ENCODE measurements at places on chromosomes 16 and 17. TPM values are rescaled to one million over a fixed set of nuclear protein-coding genes. Genes with fewer than 3 reads are reported as not detected.

Gene IKZF3
- total RNA-seq, result 0.29 TPM

Gene SYT17
- total RNA-seq, result 10.7 TPM

DNA sequence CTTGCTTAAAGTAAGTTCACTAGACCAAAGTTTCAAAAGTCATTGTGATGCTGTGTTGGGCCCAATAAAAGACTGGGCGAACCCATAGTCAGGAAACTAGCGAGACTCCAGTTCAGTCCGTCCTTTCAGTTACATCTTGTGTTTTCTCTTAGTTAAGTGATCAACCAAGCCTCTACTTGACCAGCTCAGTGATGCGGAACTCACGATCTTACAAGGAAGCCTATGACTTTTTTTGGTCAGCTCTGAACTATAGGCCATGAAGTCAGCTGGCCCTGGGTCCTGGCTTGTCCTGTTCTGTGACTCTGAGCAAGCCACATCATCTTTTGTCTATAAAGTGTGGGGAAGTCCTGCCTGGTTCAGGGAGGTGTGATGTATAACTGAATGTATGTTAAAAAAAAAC, 21.7 kb upstream of the WSCD1 start:
- DNase-seq, result no peak

DNA sequence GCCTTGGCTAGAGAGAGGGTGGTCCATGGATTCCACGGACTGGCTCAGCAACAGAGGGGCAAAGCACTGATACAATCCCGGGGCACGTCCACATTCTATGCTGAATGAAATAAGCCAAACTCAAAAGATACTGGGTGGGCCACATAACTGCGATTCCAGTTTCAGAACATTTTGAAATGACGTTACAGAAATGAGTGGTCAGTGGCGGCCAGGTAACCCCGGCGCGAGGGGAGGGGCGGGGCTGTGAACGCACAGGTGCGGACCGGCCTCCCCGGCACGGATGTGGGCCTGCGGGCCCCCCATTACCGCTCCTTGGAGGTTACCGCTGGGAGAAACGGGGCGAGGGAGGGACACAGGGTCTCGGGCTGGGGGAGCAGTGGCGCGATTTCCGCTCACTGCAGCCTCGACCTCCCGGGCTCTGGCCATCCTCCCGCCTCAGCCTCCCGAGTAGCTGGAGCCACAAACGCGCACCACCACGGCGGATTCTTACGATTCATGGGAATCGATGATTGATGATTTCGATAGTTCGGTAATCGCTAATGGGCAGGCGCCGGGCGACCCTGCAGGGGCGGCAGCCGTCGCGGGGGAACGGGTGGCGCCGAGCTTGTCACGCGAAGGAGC, 559 bp downstream of the MVD start:
- DNase-seq, result no peak

DNA sequence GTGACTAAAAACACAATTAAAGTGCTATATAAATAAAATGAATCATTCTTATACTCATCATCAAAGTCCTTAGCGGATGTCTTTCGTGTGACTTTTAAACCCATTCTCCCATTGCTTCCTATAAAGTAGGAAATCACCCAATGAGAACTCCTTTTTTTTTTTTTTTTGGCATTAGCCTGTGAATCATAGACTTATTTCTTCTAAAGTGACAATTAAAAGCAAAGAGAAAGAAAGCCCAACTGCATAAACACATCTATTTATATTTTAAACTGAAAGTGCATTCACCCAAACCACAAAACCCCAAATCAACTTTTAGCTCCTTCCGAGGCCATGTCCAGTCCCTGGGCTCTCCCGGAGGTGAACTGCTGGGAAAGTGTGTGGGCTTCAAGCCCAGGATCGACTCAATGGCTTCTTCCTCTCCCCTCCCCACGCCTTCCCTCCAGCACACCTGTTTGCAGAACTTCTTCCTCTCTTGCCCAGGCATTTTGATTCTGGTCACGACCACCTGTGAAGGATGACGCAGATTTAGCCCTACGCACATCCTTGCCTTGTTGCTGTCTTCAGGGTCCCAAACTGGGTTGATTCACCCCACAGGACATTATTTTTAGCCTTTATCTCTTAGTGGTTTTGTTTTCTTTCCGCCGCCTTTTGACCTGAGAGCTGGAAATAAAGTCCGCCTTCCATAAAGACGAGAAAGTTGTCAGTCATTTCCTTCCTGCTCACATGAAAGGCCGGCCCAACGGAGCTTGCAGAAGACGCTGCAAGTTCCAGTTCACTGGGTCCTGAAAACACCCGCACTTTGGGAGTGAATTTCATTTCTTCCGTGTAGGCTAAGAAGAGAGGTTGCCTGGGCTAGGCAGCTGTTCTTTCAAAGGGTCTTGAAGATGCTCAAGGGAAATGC, 166.8 kb downstream of the MAP2K6 start:
- DNase-seq, result no peak

GRCh38 chr16:4383591-4384444, 12.2 kb downstream of the VASN start:
- DNase-seq, result no peak

DNA sequence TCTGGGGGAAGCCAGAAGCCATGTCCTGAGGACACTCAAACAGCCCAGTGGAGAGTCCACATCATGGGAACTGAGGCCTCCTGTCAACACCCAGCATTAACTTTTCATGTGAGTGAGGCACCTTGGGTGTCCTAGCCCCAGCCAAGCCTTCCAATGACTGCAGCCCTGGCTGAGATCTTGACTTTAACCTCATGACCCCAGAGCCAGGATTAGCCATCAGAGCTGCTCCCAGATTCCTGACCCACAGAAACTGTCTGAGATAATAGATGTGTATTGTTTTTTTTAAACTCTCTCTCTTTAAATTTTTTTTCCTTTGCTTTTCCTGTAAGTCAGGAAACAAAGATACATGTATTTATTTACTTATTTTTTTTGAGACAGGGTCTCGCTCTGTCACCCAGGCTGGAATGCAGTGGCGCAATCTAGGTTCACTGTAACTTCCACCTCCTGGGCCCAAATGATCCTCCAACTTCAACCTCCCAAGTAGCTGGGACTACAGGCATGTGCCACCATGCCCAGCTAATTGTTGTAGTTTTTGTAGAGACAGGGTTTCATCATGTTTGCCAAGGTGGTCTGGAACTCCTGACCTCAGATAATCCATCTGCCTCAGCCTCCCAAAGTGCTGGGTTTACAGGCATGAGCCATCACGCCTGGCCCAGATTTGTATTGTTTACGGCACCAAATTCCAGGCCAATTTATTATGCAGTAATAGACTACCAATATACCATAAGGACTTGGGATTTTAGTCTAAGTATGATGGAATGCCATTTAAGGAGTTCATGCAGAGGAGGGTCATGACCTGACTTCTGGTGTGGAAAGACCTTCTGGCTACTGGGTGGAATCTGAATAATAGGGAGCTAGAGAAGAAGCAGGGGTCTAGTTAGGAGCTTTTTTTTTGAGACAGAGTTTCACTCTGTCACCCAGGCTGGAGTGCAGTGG, 14.0 kb upstream of the TMEM94 start:
- DNase-seq, result no peak

DNA sequence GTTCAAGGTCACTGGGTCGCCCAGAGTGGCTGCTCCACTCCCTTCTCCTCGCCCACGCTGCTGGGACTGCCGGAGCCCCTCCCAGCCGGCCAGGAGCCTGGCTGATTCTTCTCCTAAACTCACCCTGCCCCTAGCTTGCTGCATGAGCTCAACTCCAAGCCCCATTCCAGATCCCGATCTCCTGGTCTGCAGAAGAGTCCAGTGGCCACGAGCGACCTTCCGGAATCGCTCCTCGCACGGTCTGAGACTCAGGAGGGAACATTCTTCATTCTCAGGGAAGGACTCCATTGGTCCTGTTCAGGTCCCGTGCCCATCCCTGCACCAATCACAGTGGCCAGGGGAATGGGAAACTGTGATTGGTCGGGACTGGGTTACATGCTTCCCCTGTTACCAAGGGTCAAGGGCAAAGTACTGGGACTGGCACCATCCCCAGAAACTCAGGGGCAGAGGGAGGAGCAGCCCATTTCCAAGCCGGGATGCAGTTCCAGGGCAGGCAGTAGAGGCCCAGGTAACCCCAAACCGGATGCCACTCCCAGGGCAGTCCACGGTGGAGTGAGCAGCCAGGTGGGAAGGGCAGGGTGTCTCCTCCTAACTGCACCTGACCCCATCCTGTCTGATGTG, 24.5 kb upstream of the CIBAR2 start:
- no peak for DNase-seq

- DNase-seq, result no peak
Measured at GRCh38 chr17:40063901-40064531, 1.3 kb downstream of the THRA start.

- no peak for DNase-seq
Measured at GRCh38 chr16:57009643-57010170, 20.4 kb downstream of the NLRC5 start.

- no peak for DNase-seq
Measured at GRCh38 chr16:49150341-49150740, 131.3 kb downstream of the CBLN1 start.

DNA sequence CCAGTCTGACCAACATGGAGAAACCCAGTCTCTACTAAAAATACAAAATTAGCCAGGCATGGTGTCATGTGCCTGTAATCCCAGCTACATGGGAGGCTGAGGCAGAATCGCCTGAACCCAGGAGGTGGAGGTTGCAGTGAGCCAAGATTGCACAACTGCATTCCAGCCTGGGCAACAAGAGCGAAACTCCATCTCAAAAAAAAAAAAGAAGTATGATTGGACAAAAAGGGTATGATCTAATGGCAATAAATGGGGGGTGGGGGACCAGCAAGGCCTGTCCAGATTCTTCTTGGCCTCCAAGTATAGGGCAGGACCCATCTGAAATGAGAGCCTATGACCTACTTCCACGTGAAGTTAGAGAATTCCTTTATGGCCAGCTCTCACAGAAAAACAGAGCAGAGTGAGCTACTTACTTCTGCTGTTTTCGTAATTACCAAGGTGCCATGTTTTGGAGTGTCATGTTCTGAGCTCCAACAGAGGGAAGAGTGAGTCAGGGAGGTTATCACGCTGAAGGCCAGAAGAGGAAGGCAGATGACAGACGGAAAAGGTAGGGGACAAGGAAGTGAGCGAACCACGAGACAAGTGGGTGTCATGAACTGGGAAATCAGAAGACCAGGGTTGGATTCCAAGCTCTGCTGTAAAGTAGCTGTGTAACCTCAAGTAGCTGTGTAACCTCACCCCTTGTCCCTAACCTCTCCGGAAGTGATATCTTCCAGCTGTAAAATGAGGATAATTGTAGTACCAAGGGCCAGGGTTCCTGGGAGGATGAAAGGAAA, 3.6 kb upstream of the ZMYND15 start:
- DNase-seq, result no peak

DNA sequence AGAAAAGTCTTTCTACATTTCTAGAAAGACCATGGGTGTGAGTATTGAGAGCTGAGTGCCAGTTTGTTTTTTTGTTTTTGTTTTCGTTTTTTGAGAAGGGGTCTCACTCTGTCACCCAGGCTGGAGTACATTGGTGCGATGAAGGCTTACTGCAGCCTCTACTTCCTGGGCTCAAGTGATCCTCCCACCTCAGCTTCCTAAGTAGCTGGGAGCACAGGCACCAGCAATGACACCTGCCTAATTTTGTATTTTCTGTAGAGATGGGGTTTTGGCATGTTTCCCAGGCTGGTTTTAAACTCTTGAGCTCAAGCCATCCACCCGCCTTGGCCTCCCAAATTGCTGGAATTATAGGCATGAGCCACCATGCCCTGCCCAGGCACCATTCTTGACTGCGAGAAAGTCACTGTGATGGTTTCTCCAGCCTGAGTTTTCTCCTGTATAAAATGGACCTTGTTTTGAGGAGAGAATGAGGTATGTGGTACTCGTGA, 673.8 kb downstream of the MAF start:
- DNase-seq, result no peak

GRCh38 chr17:8960325-8961140, 5.0 kb downstream of the PIK3R5 start:
- peak; percentile 44 for DNase-seq

- DNase-seq, result no peak
Measured at GRCh38 chr16:28146536-28146935, 65.2 kb downstream of the XPO6 start.

- no peak for DNase-seq
Measured at GRCh38 chr16:11517961-11518360, 68.8 kb downstream of the LITAF start.

Data from type B pancreatic cell (in vitro differentiated cells).